CD14-positive monocyte (primary cell): ENCODE measurements at places on chromosomes 6 and 20.

GRCh38 chr6:125918681-125919566 is 37.6 kb upstream of the HINT3 start:
- peak; percentile 75 for DNase-seq

GRCh38 chr6:130810307-130811030 is 16.7 kb upstream of the SMLR1 start:
- DNase-seq = no peak

- no peak for DNase-seq
These were observed 142.9 kb downstream of the RNASET2 start for GRCh38 chr6:166813461-166813860.

DNA sequence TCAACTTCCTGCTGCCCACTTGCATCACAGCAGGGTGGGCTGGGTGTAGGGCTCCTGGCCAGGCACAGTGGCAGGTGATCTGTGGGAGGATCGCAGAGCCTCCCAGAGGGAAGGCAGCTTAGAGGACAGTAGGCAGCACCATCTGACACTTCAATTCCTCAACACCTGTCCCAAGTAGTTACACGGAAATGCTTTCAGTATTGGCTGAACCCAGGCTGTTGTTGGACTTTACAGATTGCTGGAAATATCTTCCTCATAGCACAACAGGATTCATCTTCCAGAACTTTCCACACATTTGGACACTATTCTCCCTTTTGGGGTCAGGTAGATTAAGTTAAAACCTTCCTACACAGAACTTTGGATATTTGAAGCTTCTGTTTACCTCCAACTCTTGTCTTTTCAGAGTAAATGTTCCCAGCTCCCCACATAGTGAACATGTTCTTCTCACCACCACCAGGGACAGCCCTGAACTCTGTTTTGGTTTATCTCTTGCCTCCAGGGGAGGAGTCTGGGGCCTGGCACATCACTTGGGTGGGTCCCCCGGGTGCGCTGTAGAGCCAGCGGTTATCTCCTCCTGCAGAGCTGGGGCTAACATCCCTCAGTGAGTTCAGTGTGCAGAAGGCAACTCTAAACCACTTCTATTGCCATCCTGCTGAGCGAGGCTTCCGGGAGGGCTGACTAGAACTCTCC is 3.5 kb upstream of the SLC22A2 start:
- no peak for DNase-seq

DNA sequence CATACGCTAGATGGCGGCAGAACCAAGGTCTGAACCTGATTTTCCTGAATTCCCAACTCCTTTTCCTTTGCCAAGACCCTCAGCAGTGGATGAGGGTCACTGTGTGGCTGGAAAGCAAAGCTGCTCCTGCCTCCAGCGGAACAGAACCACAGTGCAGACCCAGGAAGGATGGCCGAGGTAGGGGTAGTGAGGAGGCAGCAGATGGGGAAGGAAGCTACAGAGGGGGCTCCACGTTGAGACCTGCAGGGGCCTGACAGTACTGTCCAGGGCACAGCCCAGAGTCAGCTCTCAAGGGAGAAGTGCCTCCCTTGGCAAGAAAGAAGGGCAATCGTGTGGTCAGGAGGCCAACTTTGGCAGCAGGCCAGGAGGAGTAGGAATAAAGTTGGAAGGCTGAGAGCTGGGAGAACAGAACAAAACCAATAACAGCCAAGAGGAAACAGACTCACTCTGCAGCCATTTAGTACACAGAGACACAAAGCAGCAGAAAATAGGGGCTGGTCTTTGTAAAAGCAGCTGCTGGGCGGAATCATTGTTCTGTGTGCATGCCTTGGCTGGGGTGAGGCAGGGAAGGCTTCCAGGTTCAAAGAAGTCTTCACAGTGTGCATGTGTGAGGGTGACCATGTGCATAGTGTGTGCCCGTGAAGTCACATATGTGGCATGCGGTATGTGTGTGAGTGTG is 3.1 kb downstream of the GABRR2 start:
- DNase-seq = no peak

- DNase-seq = no peak
These were observed 4.5 kb downstream of the DLL1 start for GRCh38 chr6:170286246-170286933.

GRCh38 chr6:24019830-24020229 is 106.2 kb upstream of the NRSN1 start:
- DNase-seq = no peak

- DNase-seq = peak; percentile 95
These were observed 95.6 kb upstream of the SHLD1 start for GRCh38 chr20:5654557-5654956.

GRCh38 chr6:4240148-4240547 is 104.8 kb upstream of the ECI2 start:
- DNase-seq = no peak

GRCh38 chr6:149779644-149779963 is 30.1 kb downstream of the PCMT1 start:
- DNase-seq = no peak

- no peak for DNase-seq
These were observed 21.7 kb downstream of the ABHD12 start for GRCh38 chr20:25368976-25369375.
